ENCODE measurements at places on chromosomes 6 and 20.

DNA sequence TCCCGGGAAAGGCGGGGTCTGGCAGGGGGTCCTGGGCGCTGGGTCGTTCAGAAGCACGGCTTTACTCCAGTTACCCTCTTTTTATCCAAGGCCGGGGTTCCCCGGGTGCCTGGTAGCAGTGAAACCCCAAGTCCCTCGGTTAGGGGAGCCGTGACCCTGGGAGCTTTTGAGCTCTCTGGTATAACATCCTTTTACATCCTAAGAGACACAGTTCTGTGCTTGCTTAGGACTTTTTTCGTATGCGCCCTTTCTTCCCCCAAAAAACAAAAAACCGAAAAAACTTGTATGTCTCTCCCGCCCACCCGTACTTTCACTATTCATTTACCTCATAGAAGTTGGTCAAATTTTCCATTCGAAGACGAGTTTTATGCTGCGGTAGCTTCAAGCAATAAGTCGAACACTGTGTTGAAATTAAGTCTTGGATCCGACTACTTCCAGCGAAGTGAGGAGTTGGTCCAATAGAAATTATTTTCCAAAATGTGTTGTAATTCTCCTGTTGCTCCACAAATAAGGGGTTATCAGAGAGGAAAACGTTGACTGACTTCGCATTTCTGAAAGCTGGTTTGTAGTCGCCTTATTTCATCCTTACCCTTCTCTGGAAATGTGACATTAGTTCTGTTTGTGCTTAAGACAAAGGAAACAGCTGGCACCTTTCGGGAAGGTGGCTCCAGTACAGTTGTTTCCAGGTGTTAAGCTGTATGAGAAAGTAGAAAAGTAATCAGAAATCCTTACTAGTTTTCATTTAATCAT, 816 bp upstream of the MAN1A1 start:
- DNase-seq: no peak

DNA sequence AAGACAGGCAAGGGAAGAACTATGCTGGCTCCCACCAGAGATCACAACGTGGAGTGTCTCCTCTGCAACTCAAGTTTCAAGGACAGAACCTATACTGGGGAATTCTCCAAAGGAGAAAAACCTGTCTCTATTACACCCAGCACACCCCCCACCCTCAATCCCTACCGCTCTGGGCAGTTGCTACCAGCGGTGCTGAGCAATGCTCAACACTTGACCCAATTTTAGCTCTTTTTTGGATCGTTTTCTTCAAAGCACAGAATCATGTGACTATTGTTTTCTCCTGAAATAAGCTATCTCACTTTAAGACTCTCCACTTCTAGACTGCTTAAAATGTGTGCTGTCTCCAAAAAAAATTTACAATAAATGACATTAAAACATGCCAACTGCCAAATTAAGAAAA, 23.3 kb downstream of the MAP7 start:
- no peak for DNase-seq

DNA sequence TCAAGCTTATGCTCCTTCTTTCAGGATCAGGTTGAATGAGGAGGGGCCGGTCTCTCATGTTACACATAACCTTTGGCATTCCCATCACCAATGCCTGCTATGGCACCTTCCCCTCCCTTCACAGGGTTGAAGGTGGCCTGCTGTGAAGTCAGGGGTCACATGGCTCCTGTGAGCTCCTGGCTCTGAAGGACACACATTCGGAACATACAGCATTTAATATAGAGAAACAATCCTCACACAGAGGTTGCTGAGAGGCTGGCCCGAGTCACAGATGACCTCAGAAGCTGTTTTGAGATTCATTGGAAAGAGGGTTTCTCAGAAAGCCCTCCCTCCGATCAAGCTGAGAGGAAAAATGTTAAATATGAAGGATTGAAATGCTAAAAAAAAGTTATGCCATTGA, 82.1 kb downstream of the PSMG4 start:
- DNase-seq: no peak

DNA sequence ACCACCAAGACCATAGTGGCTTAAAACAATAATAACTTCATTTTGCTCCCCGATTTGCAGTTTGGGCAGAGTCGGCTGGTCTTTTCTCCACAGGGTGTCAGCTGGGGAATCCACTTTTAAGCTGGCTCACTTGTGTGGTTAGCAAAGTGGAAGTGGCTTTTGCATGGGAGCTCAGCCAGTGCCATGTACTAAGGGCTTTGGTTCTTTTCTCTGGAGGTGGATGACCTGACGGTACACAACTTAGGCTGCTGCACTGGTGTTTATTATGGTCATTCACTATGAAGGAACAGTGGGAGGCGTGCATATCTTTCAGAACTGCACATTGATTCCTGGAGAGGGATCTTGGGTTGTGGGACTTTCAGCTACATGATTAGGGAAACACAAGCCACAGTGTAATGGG, 141.0 kb downstream of the OR2B2 start:
- DNase-seq: no peak

- no peak for DNase-seq
Measured at GRCh38 chr6:52208612-52209011, 22.4 kb downstream of the IL17A start.

GRCh38 chr6:62324834-62325233, 38.8 kb upstream of the KHDRBS2 start:
- DNase-seq: no peak

GRCh38 chr6:13045676-13046075, 282.7 kb downstream of the TBC1D7 start:
- DNase-seq: no peak

DNA sequence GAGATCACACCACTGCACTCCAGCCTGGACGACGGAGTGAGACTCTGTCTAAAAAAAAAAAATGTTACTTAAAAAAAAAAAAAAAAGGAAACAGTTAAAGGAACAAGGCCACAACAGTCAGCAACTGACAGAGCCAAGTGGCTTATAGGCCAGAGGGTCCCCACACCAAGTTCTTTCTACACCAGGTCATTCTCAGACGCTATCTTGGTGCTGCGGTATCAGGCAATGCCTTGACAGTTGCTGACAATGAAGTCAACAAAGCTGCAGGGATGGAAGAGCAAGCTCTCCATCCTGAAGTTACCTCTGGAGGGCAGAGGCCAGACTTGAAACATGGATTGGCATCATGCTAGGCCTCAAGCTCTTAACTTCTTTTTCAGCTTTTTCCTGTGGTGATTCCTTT, 31.9 kb downstream of the COMMD7 start:
- no peak for DNase-seq

DNA sequence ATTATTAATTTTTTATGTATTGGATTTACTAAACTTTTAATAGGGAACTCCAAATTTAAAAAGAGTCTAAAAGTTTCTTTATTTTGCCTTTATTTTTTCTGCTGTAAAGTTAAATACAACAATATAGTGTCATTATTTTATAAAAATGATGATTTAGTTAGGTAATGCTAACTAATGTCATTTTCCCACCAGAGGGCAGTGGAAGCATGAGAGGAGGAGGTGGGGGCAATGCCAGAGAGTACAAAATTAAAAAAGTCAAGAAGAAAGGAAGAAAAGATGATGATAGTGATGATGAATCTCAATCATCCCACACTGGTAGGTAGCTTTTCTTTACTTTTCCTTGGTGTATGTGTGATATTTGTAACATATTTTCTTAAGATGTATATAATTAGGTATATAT, 20.2 kb upstream of the FHL5 start:
- no peak for DNase-seq

GRCh38 chr6:34276881-34277762, 28.3 kb upstream of the SMIM29 start:
- DNase-seq: no peak

- no peak for DNase-seq
Measured at GRCh38 chr6:169188475-169188874, 65.2 kb downstream of the THBS2 start.

DNA sequence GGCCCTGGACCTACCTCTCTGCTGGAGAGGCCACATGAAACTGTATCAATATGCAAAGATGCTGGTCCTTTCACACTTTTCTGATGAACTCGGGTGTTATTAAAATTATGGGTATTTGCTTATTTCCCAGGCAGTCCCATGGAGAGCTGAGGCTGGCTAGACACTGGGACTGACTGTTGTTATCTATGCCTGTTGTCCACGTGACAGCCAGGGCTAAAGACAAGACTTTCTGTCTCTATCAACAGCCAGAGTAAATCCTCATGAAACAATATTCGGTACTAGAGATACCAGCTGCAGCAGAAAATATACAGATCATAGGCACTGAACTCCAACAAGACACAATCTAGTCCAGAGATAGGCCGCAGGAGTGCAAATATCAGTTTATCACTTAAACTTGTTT, 236.4 kb downstream of the FOXA2 start:
- DNase-seq: no peak

DNA sequence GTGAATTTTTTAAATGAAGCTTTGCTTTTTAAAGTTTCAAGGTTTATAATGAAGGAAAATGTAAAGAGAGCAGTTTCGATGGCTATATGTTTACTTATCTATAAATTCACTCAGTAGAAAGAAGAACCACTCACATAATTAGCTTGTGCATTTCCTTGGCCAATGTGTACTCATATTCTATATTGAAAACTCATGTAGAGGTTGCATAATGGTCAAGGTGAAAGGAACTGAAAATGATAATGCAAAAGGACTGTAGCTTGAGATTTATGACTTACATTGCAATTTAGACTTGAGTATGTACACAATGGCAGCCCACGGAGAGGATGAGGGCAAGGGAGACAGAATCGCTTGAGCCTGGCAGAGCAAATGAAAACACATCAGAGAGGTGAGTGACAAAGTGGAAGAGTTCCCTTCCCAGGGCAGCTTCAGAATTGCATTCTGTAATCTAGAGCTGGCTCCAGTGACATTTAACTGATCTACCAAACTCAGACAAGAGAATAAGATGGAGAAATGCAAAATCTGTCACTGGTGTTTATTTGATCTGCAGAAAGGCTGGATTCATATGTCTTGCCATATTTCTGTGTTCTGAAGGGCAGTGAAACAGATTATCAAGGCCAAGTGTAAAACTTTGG, 191.8 kb downstream of the TMEM200A start:
- no peak for DNase-seq

- no peak for DNase-seq
Measured at GRCh38 chr6:116507324-116507723, 4.1 kb upstream of the CALHM5 start.

DNA sequence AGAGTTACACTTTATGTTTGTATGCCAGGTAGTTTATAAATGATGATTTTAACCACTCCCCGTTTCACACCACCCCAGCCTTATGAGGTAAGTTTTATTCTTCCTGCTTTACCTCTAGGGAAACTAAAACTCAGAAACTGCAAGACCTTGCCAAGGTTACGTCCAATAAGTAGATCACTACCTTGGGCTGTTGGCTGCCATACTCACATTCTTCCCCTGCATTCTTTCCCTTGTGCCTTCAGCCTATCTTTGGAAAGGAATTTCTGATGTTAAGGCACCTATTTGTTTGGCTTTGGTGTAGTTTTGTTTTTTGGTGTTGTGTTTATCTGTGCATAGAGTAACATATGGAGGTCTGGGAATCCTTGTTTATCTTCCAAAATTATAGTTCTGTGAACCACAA, 122.1 kb downstream of the UST start:
- DNase-seq: no peak

DNA sequence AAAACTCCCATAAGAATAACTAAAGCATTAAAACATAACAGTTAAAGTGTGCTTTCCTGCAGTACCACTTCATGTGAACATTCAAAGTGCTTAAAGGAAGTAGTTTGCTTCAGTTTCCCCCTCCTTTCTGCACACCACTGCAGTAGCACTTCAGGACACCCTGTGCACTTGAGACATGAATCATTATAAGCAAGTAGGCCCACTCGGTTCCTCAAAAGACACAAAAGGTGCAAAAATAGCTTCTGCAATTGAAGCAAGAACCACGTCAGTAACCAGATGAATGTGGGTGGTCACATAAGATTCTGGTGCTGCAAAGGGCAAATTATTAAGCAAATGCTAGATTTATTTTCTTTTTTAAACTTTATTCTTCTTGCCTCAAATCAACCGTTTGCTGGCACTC, 160.6 kb downstream of the HIVEP2 start:
- DNase-seq: no peak

- no peak for DNase-seq
Measured at GRCh38 chr6:117531346-117531745, 48.9 kb downstream of the DCBLD1 start.

DNA sequence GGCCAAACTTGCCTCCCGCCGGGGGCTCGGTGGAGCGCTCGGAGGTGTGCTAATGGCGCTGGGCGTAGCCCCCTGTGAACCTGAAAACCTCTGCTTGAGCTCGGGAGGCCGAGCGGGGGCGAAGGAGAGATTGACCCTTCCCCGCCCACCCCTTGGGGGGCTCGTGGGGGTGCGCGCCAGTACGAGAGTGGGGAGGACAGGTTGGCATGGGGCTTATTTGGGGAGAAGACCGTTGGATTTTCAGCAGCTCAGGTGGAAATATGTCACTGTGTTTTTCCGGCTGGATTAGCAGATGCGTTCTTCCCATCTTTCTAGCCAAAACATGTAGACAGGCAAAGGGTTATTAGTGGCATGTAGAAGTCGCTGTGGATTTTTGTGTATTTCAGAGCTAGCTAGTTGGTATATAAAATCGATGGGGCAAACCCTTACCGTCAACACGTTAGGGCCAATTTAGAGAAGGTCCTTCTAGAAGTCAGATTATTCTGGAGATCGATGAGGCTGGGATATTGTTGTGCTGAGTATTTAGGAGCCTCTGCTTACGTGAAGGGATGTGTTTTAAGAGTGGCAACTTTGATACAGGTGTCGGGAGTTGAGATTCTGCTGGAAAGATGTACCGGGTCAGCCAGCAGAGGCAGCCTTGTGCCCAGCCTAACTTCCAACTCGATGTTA, 525 bp downstream of the NCOA7 start:
- peak; percentile 33 for DNase-seq

GRCh38 chr6:42441697-42442081, 10.0 kb downstream of the TRERF1 start:
- DNase-seq: no peak

DNA sequence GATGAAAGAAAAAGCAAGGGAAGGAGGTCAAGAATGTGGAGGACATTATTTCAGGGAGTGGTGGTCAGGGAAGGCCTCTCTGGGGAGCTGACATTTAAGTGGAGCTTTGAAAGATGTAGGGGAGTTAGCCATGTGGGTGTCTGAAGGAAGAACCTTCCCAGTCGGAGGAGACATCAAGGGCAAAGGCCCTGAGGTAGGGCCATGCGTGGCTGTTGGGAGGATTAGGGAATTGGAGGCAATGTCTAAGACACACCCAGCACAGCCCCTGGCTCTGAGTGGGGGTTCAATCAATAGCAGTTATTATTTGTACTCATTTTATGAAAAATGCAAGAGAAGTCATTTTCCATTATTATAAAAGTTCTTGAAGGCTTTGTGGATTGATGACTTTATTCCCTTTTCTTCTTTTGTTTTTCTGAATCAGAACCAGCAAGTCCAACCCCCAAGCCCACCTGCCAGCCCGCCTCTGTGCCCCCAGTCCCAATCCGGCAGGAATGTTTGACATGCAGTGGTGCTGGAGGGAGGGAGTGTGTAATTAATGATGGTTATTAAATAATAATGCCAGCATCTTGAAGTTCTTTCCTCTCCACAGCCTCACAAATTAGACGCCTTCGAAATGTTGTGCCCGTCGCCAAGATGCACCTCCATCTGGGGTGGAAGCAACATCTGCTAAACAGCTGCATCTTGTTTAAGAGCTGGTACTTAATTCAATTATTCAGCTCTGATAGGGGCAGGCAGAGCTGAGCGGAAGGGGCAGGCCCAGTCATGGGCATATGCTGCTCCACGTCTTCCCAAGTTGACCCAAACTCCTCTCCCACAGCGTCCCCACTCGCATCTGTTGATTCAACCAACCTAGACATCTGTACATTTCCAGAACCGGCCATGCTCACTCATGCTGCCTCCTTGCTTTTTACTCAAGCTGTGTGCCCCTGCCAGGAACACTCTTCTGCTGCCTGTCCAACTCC, 81.3 kb upstream of the SIRPA start:
- no peak for DNase-seq

GRCh38 chr6:158384671-158385110, 72.4 kb downstream of the TULP4 start:
- no peak for DNase-seq

GRCh38 chr20:51542571-51543421, at the start of gene NFATC2:
NFATC2 (minus strand) TSS chr20:51542719; CDS start chr20:51542499, 220 bp downstream.
- peak; percentile 63 for DNase-seq
